Urothelium cell line (cell line): ENCODE measurements at places on chromosomes 2 and 18.

GRCh38 chr2:37827911-37828511, 97.1 kb upstream of the RMDN2 start:
- DNase-seq = peak; percentile 74

GRCh38 chr2:239259173-239259572, 141.6 kb downstream of the HDAC4 start:
- no peak for DNase-seq

DNA sequence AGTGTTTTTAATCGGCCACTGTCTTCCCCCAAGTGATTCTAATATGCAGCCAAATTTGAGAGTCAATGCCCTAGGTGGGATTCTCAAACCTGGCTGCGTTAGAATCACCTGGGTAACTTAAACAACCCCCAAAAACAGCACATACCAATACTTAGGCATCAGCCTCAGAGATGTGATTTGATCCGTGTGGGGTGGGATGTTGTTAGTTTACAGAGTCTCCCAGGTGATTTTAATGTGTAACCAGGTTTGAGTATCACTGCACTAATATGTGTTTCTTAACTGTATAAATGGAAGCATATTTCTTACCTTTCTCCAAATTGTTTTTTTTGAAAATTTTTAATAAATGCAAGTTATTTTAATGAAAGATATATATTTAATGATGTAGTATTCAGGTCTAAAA, 135.4 kb downstream of the PLCL1 start:
- DNase-seq = no peak

DNA sequence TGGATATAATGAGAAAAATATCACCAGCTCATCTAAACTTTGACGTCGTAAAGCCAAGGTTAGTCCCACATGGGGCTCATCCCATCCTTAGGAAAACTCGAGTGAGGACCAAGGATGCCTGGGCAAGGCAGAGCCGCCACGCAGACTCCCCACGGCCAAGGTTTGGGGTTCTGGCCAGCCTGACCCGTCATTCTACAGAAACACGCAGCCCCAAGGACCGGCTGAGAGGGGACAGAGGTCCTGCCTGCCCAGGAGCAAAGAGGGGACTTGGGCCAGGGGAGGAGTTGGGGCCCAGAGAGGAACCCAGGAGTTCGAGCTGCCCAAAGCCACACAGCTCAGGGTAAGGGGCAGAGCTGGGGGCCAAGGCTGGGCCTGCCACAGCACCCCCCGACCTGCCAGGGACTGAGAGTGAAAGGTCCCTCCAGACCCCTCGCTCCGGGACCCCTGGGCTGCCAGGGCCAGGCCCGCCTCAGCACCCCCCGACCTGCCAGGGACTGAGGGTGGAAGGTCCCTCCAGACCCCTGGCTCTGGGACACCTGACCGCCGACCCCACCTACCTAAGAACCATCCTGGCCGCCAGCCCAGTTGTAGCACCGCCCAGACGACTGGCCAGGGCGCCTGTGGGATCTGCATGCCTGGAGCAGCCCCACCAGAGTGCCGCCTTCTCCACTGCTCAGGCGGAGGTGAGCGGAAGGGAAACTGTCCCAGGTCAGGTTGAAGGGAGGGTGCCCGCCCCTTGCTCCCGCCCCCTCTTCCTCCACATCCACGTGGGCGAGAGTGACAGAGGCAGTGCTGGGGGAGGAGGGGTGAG, at the start of gene PDCD1:
Gene PDCD1 (minus strand): TSS at position 689 of the 811 bp plus-strand sequence. CDS start 56 bp downstream, at position 633.
- DNase-seq = peak; percentile 54

GRCh38 chr18:61869636-61870035, 23.2 kb downstream of the RNF152 start:
- DNase-seq = no peak

GRCh38 chr2:62713837-62714236, 8.3 kb downstream of the EHBP1 start:
- DNase-seq = no peak

DNA sequence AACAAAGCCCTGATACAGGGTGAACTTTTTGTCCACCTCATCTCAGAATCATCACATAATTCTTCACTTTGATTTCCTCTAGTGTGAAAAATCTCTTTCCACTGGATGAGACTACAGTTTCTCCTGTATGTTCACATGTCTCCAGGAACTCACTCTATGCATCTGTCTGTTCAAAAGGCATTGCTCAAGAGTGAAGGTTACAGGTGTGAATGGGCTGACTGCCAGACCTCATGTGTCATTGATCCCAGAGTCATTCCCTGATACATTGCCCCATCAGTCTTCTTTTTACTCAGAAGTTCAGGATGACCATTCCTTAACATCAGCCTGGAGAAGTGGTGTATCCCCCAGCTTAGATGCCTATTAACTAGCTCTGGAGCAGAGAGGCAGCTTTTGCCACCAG, 4.4 kb upstream of the DSC3 start:
- DNase-seq = no peak

DNA sequence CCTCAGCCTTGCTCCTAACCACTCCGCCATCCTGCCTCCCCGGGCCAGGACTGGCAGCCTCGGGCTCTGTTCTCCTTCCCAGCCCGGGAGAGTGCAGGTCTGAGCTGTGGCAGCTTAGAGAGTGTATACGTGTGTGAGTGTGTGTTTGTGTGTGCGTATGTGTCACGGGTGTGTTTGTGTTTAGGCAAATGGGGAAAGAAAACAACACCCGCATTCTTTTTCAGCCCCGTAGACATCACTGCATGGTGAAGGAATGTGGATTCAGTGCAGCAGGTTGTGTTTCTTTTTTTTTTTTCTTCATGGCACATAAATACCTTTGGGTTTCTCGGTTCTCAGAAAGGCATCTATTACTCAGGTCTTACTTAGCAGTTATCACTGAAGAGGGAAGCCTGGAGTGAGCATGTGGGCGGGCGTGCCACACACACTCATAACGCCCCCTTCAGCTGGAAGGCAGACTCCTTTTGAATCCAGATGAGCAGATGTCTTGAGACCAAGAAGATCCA, 44.2 kb downstream of the GLI2 start:
- DNase-seq = peak; percentile 77

- DNase-seq = peak; percentile 20
Measured at GRCh38 chr18:63131106-63131958, 188.2 kb downstream of the BCL2 start.

DNA sequence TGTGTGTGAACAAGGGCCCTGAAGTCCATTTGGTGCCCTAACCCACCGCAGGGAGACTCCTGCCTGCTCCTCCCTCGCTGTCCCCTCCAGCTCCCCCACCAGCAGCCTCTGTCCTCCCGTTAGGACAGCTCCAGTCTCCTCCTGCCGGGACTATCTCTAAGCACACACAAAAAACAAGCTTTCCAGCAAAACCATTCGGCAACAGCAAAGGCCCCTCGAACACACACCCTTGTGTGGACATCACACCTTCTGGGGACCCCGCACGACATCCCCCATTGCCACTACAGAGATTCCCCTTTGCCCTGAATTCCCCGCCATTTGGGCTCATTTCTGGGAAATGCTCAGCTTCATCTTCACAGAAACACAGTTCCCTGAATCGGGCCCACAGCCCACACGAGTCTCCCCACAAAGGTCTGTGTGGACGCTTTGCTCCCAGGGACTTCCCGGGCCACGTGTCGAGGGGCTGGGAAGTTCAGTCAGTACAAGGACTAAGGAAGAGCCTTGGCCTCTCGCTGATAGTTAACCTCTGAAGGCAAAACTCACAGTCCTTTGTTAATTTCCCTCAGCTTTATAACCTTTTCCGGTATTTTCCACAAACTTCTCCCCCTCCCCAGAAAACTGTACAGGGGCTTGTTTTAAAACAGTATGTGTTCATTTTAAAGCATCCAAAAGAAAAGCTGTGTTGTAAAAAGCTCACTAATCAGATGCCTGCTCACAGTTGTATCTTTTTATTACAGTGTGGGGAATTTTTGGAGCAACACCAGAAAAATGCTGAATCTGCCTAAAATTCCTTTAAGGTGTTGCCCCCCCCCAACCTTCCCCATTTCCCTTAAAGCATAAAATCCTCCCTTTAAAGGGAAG, 25.9 kb downstream of the SMAD7 start:
- no peak for DNase-seq

DNA sequence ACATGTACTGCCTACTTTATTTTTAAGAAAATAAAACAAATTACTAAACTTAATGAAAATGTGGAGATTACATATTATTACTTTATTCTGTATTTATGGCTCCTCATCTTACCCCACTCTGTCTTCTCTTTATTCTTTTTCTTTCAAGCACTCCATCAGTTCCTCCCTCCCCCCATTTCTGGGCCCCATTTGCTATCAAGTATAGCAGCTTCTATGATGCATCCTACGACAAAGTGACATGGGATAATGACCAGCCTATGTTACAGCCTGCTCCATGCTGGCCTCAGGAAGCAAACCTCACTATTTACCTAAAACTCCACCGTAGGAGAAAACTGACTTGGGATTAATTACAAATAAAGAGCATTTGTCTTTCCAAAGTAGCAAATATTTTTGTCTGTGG, 58.8 kb downstream of the RND3 start:
- DNase-seq = no peak

GRCh38 chr2:54624591-54625071, 98.8 kb upstream of the EML6 start:
- no peak for DNase-seq

DNA sequence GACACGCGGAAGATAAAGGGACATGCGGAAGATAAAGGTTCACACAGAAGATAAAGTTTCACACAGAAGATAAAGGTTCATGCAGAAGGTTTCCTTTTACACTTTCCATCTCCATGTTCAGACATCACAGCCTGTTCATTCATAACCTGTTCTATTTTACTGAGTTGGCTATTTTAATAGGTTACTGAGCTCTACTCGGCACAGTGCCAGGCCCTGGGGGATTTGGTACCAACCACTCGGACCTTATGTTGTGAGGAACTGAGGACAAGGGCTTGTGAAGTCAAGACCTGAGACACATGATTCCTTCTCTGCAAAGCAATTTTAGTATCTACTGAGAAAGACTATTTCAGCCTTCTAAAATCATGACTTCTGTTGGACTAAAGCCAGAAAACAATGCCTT, 75.0 kb upstream of the ALKAL2 start:
- DNase-seq = no peak

DNA sequence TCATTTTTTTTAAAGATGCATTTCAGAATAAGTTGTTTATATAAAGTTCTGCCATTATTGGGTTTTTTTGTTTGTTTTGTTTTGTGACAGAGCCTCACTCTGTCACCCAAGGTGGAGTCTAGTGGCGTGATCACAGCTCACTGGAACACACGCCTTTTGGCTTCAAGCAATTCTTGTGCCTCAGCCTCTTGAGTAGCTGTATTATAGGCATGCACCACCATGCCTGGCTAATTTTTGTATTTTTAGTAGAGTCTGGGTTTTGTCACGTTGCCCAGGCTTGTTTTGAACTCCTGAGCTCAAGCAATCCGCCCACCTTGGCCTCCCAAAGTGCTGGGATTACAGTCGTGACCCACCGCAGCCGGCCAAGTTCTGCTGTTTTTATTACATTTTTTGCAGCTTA, 72.3 kb downstream of the R3HDM1 start:
- no peak for DNase-seq

DNA sequence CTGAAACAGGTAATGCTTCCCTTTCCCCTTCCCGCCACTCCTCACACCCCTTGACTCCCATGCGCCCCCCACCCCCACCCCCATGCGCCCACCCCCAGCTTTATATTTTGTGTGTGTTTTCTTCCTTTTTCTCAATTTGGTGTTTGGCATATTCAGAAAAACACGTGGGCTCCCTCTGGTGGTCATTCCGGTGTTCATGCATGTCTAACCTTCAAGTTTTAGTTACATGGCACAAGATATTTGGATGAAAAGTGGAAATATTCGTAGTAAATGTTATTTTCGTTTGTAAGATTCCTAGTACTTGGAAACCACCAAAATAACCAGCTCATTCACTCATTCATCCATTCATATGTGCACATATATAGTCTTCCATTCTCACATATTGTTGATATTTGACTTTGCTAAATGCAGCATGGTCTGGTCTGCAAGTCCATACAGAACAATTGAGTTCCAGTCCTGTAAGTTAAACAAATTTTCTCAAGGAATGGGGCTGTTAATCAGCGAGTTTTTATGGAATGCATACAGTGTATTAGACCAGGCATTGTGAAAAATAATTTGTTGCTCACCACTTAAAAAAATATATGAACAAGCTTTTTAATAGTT, 143.6 kb upstream of the MAP3K20 start:
- DNase-seq = peak; percentile 39

DNA sequence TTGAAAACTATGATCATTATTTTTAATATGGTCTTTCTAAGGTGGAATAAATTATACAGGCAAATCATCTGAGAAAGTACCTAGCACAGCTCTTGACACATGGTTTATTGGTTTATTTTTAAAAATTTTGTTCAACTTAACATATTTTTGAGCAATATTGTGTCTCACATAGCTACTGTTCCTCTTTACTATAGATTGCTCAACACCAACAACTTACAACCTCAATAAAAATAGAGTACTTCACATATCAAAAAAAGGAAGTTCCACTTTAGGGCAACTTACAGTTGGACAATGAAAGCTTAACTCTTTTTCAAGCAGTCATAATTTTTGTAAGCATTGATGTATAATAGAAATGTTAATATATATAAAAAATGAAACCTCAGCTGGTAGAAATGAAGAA, 440.9 kb upstream of the UBE2E3 start:
- no peak for DNase-seq

GRCh38 chr2:169118060-169118459, 48.7 kb downstream of the DHRS9 start:
- no peak for DNase-seq

DNA sequence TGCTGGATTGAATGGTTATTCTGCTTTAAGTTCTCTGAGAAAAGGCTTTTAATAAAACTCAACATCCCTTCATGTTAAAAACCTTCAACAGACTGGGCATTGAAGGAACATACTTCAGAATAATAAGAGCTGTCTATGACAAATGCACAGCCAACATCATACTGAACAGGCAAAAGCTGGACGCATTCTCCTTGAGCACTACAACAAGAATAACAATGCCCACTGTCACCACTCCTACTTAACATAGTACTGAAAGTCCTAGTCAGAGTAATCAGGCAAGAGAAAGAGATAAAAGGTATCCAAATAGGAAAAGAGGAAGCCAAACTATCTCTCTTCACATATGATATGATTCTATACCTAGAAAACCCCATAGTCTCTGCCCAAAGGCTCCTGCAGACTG, 641.4 kb downstream of the IRS1 start:
- DNase-seq = no peak

GRCh38 chr2:180520206-180520605, 460.2 kb upstream of the UBE2E3 start:
- DNase-seq = no peak

GRCh38 chr18:5410582-5410981, 115.1 kb upstream of the ZBTB14 start:
- no peak for DNase-seq

- no peak for DNase-seq
Measured at GRCh38 chr2:25692737-25693445, 19.5 kb upstream of the DTNB start.

- no peak for DNase-seq
Measured at GRCh38 chr2:36675579-36676282, 20.8 kb upstream of the VIT start.

DNA sequence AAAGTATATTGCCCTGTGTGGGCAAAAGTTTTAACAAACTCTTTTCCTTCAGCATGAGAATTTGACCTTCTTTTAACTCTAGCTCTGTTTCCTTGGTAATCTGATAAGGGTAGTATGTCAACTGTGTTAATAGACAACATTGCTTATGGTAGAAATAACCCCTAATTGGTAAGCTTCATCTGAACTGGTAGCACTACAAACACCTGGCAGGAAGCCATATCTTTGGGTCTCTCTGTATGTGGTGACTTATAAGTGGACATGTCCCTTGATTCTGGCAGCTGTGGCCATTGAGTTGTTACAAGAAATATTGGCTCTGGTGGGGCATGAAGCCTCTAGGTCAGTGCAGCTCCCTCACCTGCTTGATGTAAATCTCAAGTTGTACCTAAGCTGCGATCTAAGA, 46.9 kb downstream of the MBD5 start:
- no peak for DNase-seq
